Stimulated activated CD4-positive, alpha-beta T cell treated with anti-CD3 and anti-CD28 coated beads, Interleukin-15, amount 100 ng/mL, for 1 hour (primary cell): ENCODE measurements at places on chromosomes 7 and 10.

- no peak for DNase-seq
These were observed 12.9 kb upstream of the MICU1 start for GRCh38 chr10:72638586-72639440.

DNA sequence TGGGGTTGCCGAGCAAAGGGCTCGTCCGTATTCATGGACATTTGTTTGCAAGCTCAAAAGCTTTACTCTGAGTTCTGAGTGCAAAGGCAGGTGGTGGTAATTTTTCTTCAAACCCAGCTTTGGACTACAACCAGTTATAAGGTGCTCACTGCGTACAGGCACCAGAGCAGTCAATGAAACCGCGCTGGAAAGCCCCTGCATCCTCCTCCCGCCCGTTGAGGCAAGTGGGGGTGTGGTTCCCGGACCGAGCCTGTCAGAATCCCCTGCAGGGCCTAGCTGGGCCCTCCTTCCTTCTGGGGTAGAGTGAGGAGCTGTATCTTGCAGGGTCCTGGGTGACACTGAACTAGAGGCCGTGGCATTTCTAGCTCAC lies 22.3 kb downstream of the AMZ1 start:
- DNase-seq: peak; percentile 31

- no peak for DNase-seq
These were observed 42.8 kb downstream of the HSPA12A start for GRCh38 chr10:116699471-116700150.

- no peak for DNase-seq
These were observed 185.5 kb upstream of the STEAP4 start for GRCh38 chr7:88492153-88492552.

DNA sequence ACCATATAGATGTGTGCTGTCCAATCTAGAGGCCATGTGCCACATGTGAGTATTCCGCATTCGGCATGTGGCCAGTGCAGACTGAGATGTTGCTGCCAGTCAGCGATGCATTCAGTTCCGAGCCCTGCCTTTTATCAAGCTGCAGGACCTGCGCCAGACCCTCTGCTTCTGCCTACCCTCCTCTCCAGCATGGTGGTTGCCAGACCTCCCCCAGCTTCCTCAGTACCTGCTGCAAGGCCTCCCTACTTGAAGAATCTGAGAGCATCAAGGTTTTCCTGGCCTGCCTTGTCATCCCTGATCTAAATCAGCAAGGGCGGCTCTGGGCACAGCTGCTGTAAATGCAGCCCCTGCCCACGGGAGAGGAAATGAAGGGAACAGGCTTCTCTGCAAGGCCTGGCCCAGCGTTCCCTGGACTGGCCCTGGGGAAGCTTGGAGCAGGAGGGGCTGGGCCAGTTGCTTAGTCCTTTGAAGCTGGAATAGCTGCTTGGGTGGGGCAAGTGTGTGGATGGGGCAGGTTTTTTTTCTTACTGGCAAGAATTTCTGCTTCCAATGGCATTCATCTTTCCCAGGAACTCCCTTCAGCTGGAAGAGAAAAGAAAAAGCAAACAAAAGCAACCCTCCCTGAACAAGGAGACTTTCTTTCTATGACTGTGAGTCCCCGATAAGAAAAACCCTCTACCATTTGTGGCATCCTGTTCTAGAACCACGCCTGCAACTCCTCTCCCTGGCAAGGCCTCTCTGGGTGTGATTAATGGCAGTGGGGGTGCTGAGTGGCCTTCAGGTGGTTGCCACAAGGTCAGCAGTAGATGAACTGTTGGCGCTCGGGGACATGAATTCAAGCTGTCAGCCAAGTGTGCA lies 93.0 kb downstream of the NHLRC2 start:
- DNase-seq: no peak

GRCh38 chr10:14302035-14302434 lies 28.7 kb downstream of the FRMD4A start:
- DNase-seq: no peak

DNA sequence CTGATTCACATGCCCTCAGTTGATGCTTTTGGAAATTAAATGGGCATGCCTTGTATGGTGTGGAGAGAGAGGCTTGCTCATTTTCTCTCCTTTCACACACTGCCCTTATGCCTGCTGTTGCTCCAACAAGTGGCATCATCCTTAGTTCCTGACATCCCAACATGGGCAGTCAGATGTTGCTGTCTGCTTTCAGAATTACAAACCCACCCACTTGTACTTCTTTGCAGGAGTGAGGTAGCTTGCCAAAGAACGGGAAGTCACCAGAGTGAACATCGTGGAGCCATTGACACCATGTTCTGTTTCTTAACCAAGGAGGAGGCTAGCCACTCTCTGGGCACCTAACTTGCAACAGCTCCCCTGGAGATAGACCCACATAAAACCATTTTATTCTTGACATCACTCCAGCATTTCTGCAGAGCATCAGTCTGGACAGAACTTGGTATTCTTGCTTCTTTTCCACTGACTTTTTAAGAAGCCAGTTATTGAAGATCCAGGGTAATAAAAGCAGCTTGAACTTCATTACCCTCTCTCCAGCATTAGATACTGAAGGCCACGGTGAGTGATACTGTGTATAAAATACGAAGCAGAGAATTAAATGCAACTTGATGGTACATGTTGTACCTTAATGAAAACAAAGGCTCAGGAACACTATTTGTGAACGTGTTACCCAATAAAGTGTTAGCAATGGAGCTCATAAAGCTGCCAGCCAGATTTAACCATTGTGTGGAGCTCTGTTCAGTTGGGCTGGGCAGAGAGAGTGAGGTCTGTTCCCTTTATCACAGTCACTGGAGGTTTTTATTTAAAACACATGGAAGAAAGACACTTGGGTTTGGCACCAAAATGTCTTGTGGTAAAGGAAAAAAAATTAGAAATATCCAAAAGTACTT lies 195.8 kb upstream of the HABP2 start:
- DNase-seq: no peak

GRCh38 chr7:128322040-128322643 lies 21.6 kb downstream of the RBM28 start:
- no peak for DNase-seq

GRCh38 chr7:34900891-34901513 lies 136.3 kb downstream of the DPY19L1 start:
- DNase-seq: no peak

DNA sequence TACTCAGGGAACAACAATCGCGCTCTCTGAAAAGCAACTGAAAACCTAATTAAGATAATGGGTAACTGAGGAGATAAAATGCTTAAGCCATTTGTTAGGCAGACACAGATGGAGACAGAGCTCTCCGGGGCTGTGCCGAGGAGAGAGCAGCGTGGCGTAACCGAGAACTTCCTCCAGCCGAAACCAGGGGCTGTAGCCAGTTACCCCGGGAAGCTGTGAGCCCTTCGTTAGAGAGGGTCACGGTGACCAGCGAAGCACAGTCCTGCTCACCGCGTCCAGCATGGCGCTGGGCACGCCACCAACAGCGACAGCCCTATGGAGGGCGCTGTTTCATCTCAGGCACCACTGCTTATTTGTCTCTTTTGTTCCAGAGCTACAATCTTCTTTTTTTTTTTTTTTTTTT lies 16.1 kb downstream of the PAPOLB start:
- DNase-seq: no peak

GRCh38 chr10:101492814-101493213 lies 95.2 kb downstream of the POLL start:
- no peak for DNase-seq

- no peak for DNase-seq
These were observed 55.7 kb upstream of the TEX47 start for GRCh38 chr7:88851220-88851619.
